ENCODE measurements at places on chromosomes 6 and 20.

DNA sequence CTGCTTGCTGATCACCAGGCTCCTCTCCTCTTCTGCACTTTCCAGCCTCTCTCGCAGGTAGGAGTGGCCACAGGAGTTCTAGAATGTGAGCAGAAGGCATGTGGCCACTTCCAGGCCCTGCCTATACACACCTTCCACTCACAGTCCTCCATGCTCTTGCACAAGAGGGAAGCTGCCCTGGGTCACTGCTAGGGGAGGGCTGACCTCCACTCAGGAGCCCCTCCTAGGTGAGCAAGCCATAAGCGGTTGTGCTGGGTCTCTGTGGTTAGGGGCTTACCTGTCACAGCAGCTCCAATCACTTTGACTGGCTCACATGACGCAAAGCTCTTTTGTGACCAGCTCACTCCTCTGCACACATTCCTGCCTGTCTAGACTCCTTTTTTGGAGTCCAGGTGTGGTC is 68.2 kb downstream of the TMEM242 start:
- no peak for DNase-seq

DNA sequence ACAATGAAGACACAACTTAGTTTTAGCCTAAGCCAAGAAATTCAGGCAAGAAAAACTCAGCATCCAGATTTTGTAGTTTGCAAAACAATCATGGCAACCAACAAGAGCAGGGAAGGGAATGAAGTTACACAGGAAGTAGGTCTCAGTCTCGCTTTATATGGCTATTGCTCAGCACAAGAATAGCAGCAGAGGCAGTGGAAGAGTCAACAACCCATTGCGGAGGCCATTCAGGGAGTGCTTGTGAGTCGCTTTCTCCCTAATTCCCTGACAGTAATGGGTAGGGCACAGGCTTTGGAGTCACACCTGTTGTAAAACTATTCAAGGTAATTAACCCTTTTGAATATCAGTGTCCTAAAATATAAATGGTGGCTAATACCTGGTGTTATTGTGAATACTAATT is 238.5 kb downstream of the HDGFL1 start:
- no peak for DNase-seq

DNA sequence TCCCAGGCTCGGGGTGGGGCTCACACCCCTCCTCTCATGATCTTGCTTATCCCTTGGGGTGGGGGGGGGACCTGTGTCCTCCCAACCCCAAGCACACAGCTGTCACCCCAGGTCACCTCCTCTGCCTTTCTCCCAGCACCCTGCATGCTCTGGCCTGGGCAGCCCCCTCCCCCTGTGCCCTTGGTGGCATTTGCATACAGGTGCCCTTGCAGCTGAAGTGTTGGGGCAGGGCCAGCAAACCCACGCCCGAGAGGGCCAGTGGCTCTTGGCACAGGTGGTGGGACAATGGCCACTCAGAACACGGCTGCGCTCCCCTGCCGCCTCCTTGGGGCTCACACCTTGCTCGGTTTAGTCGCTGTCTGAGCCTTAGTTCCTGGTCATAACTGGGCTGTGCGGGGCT is 11.3 kb upstream of the MYT1 start:
- no peak for DNase-seq

DNA sequence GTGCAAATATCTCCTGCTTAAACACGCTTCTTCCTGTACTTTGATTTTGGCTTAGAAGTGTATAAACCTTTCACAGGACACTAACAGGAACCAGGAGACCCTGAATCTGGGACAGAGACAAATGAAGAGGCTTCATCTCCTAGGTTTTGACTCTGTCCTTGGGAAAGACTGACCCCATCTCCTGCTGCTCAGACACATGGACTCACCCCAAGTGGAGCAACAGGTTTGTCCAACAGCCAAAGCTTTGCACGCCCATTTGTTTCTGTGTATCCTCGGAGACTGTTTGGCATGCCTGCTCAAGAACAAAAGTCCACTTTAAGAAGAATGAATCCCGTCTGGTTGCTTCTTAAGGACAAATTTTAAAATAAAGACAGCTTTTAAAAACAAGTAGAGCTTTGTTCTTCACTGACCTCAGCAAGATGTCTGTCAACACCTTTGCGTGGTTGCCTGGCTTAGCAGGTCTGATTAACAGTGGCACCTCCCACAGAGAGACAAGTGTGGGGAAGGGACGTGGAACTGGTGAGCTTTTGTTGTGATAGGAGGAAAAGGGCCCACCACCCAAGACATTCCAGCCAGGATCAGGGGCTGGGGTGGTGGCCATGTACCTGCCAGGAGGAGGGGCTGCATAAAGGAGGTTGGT is 202.6 kb downstream of the SOD2 start:
- DNase-seq = no peak

DNA sequence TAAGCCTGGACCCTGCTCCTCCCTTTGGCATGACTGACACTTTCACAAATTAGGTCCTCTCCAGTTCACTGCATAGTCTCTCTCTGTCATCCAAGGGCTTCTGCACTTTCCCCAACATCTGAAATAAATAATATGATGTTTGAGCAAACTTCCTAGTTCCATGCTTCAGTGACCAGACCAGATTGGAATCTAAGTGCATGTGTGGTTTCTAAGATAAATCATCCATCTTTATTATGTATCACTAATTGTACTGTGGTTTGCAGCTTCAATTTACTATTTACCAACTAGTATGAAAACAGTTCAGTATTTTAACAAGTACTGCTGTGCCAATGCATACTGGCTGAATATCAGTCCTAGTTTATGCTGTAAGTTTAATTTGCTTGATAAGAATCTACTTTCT is 18.7 kb downstream of the SESN1 start:
- DNase-seq = no peak

- no peak for DNase-seq
These were observed 16.6 kb downstream of the ADRM1 start for GRCh38 chr20:62319346-62319909.

DNA sequence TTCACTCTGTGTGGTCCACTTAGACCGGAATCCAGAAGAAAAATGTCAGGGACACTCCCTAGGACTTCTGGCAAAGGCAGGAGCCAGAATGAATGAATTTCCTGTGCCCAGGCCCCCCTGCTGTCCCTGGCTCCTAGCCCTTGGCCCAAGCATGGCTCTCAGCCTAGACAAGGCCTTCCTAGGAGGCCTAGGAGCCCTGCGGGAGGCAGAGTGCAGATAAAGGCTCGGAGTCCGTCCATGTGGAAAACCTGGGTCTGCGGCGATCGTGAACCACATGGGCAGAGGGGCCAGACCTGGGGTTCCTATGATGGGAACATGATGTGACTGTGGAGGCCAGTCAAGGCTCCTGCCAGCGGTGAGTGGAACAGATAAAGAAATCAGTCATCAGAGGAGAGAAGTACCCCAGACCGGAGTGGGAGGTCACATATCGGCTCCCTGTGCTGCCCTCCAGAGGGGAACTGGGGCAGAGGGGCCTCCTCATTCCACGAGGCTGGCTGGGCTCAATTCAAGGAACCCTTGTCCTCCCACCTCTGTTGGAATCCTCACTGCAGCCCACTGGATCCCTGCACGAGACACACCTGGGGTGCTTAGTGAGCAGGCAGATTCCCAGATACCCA is 5.9 kb upstream of the VSTM2L start:
- DNase-seq = no peak

- DNase-seq = no peak
These were observed 3.5 kb upstream of the DEFB110 start for GRCh38 chr6:50025258-50025657.

DNA sequence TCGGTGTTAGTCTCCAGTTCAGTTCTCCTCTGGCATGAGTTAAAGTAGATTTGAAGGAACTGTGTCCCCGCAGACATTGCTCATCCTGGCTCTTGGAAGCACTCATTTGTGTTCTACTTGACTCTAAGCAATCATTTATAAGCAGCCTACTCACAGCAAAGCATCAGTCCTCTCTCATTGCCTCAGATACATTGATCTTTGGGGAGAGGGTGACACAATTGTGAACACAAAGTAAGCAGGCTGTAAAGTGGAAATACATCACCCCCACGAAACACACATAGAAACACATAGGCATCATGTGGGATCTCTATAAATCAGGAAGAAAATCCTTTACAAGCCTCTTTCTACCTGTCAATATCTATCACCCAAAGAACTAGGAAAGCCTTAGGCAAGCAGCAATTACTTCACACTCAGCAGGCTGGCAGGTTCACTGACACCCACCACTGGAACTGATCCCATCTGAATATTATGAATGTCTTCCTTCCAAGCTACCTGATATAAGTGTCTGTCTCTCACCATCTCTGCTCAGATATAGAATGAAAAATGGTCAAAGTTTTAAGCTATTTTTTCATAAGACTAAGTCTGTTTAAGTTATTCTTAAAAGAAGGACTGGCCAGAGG is 675.8 kb downstream of the HACE1 start:
- no peak for DNase-seq

- DNase-seq = no peak
These were observed 146.2 kb downstream of the TBX18 start for GRCh38 chr6:84618046-84618752.

- no peak for DNase-seq
These were observed 2.3 kb upstream of the FAM110A start for GRCh38 chr20:831251-831650.

DNA sequence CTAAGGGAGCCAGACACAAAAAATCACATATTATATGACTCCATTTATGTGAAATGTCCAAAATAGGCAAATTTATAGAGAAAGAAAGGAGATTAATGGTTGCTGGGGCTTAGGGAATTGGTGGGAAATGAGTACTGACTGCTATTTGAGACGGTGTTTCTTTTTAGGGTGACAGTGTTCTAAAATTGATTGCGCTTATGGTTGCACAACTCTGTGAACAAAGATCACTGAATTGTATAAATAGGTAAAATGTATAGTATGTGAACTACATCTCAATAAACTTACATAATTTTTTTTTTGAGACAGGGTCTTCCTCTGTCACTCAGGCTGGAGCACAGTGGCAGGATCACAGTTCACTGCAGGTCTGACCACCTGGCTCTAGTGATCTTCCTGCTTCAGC is 45.4 kb downstream of the REV3L start:
- DNase-seq = no peak

- DNase-seq = no peak
These were observed 24.5 kb upstream of the OR2J2 start for GRCh38 chr6:29146179-29146578.

DNA sequence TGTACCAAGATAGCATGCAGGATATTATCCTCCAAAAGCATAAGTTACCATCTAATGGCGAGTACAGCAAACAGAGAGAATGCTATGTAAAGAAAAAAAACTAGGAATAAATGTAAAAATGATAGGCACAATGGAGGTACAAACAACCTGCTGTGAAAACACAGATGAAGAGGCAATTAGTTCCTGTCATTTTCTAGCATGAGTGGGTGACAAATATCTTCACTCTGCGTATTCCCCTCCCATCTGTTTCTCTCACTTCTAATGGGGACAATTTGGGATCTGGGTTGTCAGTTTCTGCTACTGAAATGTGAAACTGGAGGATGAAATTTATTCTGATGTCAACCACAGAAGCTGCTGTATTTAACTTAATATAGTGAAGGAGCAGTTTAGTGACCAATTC is 11.7 kb upstream of the PTPRK start:
- no peak for DNase-seq

GRCh38 chr6:136341967-136342366 is 52.3 kb upstream of the BCLAF1 start:
- no peak for DNase-seq

DNA sequence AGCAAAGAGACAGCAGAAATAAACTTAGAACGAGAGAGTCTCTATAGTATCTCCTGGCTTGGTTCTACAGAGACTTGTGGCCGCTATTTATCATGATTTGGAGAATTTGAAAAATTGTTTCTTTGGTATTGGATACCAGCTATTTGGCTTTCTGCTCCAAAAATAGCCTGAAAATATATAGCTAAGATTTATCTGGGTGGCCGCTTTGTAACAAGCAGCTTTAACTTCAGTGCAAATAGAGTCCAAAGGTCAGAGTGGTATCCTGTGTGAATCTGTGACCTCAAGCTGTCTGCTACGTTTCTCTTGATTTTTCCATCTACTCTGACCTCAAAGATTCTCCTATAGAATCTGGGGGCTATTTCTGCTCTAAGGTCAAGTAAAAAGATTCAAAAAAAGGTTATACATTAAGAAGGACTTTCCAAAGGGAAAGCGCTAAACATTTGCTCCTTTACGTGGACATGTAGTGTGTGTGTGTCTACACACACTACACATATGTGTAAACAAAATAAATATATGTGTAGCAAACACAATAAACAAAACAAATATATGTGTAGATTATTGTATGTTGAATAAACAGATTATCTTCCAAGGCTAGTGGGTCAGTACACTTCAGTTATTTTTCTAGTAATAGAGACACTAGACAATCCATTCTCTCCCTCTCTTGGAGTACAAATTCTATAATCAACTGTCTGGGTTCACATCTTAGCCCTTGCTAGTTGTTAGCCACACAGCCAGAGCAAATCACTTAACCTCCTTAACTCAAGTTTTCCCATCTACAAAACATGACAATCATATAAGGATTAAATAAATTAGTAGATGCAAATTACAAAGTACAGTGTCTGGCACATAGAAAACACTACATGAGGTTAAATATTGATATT is 40.8 kb downstream of the CHD6 start:
- DNase-seq = no peak

DNA sequence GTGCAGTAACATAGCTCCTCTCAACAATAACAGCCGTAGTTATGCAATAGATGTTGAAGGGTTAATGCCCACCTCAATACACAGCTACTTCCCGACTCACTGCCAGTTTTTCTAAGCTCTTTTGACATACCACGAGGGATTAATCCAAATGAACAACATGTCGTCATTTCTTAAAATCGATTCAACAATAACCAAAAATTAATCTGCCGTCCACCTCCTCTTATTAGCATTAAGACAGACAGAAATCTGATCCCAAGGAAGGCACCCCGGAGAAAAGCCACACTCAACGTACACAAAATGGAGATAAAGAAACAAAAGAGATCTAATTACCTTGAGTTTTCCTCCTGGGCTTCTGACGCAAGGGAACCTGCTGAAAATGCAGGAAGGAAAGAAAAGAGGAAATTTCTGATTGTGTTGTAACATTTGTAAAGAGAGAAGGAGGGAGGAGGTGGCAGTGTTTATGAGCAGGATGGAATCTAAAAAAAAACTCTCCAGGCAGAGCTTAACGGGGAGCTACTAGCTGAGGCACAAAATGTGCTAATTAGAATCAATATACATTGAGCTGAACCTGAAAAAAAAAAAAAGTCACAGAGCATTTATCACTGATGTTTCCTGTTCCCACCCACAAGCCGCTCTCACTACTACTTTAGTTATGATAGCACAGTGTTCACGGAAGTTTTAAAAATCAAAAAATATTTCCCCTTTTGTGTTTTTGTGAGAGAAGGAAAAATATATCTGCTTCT is 109.3 kb downstream of the IPCEF1 start:
- DNase-seq = no peak

DNA sequence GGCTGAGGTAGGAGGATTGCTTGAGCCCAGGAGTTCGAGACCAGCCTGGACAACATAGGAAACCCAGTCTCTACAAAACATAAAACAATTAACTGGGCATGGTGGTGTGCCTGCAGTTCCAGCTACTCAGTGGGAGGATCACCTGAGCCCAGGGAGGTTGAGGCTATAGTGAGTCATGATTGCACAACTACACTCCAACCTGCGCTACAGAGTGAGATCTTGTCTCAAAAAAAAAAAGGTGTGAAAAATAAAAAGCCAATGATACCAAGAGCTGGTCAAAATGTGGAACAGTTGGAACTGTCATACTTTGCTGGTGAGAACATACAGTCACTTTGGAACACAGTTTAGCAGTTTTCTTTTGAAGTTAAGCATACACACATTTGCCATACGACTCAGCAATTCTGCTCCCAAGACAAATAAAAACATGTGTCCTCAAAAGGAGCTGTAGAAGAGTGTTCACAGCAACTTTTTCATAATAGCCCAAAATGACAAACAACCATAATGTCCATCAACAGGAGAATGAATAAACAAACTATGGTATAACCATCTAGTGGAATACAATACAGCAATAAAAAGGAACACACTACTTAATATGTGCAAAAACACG is 21.6 kb upstream of the FKBP5 start:
- no peak for DNase-seq

Measured in stimulated activated CD8-positive, alpha-beta memory T cell treated with anti-CD3 and anti-CD28 coated beads, Interleukin-12 subunit alpha, Interleukin-12 subunit beta, amount 100 ng/mL, for 4 hours (primary cell).